Endodermal cell (in vitro differentiated cells): ENCODE measurements at places on chromosomes 4 and X. TPM values are rescaled to one million over a fixed set of nuclear protein-coding genes. Genes with fewer than 3 reads are reported as not detected.

KIT gene
- total RNA-seq: 167 to 211 TPM (median 170 TPM) in 3 replicates

TAPT1 gene
- 18.8 to 22.6 TPM (median 20.5 TPM) in 3 replicates for total RNA-seq

GDPD2 gene
- 0.55 and 1.1 TPM in 2 replicates for total RNA-seq

CCNQ gene
- 9.3 to 18.6 TPM (median 17.1 TPM) in 3 replicates for total RNA-seq

CXCL11 gene
- total RNA-seq: 0.21 TPM in 1 of 3 replicates, not detected in the others

BANK1 gene
- total RNA-seq: 0.57 and 0.75 TPM in 2 replicates

CYP4V2 gene
- 1.3 to 2.0 TPM (median 1.6 TPM) in 3 replicates for total RNA-seq

CLDN34 gene
- 0.35 to 1.1 TPM (median 0.49 TPM) in 3 replicates for total RNA-seq

MTNR1A gene
- 1.5 and 1.6 TPM in 2 replicates for total RNA-seq

UXT gene
- 90.9 to 99.9 TPM (median 93.8 TPM) in 3 replicates for total RNA-seq

DKC1 gene
- 70.8 and 83.0 TPM in 2 replicates for total RNA-seq
